ENCODE measurements at places on chromosomes 3 and 15. TPM values are rescaled to one million over a fixed set of nuclear protein-coding genes. Genes with fewer than 3 reads are reported as not detected.

The CSTA gene
- polyA plus RNA-seq = 45.9 TPM

The MNS1 gene
- polyA plus RNA-seq = 3.2 TPM

The PLA2G4E gene
- polyA plus RNA-seq = 0.38 TPM

The GOLGA8G gene
- not detected for polyA plus RNA-seq

The IGSF11 gene
- polyA plus RNA-seq = 0.07 TPM

The IFT122 gene
- 14.3 TPM for polyA plus RNA-seq

The VPS18 gene
- 23.3 TPM for polyA plus RNA-seq

The SIDT1 gene
- polyA plus RNA-seq = 1.0 TPM

GRCh38 chr3:189272500-189273119 lies 100.8 kb downstream of the TPRG1 start:
- peak; percentile 27 for DNase-seq

- DNase-seq = no peak
Observed at GRCh38 chr15:27845535-27846369, 253.4 kb downstream of the OCA2 start.

GRCh38 chr3:39404943-39405686 lies 1.4 kb upstream of the RPSA start:
- DNase-seq = no peak

DNA sequence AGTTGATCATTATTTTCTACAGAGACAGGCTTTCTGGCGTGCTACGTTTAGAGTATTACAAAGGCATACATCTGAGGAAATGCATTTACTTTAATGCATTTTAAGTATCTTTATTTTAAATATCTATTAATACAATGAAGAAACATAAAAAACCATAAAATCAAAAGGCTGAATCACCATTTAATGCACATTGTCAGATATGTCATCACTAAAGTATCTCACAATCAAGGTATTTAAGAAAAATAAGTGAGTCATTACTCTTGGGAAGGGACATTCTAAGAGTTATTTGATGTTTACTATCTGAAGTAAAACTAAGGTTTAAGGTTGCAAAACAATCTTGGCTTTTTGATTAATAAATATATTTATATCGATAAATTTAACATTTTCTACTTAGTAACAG lies 102.2 kb downstream of the CTNNB1 start:
- DNase-seq = no peak

- DNase-seq = peak; percentile 96
Observed at GRCh38 chr15:98800437-98801233, 152.3 kb downstream of the IGF1R start.

DNA sequence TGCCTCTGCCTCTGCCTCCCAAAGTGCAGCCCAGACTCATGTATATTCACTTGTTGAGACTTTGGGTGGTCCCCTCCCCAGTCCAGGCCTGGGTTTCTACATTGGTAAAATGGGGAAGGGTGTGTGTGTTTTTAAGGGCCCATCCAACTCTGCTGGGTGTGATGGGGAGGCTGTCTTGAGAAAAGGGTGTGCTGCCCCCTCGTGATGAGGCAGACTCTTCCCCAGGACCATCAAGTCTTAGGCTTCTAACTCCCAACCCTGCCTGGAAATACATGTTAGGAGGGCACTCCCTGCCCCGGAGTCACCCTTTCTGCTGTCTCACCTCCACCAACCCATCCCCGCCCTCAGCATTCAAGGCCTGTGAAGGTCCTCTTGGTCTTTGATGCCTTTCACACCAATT lies 4.4 kb upstream of the PTPN23 start:
- no peak for DNase-seq

DNA sequence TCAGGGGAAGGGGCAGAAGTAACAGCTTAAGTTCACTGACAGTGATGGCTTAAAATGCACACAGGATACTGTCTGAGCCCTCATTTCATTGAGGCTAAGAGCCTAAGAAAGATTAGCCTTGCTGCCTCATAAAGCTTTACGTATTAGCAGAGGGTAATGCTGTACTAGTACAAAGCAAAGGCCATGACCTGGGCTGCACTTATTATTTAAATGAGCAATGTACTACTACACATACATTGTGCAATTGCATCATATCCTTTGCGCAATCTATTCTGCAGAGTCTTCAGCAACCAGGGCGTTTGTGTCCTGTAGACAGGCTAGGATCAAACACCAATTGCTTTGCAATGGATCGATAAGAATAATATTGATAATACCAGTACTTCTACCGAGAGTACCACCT lies 221.8 kb downstream of the TPRG1 start:
- DNase-seq = peak; percentile 5

GRCh38 chr15:48623456-48623855 lies 22.1 kb downstream of the FBN1 start:
- no peak for DNase-seq

GRCh38 chr3:47491186-47491585 lies 15.4 kb upstream of the SCAP start:
- DNase-seq = no peak

GRCh38 chr3:54772746-54773145 lies 155.1 kb downstream of the LRTM1 start:
- DNase-seq = no peak

- peak; percentile 89 for DNase-seq
Observed at GRCh38 chr3:8658306-8659212, 14.0 kb upstream of the SSUH2 start.

All from lung (tissue), 17 donors.